ENCODE measurements at places on chromosomes 12 and 14.

DNA sequence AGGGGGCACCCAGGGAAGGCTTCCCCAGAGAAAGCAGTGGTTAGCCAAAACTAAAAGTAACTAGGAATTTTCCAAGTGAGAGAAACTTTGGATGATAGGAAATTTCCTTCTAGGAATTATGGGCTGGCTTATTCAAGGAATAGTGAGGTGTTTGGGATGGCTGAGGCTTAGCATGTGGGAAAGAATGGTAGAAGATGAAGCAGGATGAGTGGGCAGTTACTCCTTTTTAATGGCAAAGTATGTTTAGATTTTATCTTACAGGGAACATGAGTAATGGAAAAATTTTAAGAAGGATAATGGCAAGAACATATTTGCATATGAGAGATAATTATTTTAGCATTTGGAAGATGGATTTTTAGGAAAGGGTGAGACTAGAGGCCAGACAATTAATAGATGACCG lies 197.6 kb downstream of the SLC38A4 start:
- no peak for DNase-seq

GRCh38 chr12:59579631-59580030 lies 16.2 kb upstream of the SLC16A7 start:
- no peak for DNase-seq

DNA sequence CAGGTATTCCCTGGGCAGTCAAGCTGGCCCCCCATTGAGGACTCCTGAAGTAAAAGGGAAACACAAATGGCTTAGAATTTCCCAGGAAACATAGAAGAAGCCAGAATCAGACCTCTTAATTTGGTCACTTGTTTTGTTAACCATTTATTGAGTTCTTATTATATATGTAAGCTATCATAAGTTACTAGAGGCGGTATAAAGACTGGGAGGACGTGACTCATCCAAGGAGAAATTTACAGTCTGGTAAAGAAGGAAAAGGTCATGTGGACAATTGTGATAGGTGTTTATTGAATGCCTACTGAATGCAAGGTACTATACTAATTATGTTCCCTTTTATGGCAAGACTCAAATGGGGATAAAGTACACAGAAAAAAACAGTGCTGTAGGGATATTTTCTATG lies 146.7 kb downstream of the DYRK2 start:
- DNase-seq, result no peak

DNA sequence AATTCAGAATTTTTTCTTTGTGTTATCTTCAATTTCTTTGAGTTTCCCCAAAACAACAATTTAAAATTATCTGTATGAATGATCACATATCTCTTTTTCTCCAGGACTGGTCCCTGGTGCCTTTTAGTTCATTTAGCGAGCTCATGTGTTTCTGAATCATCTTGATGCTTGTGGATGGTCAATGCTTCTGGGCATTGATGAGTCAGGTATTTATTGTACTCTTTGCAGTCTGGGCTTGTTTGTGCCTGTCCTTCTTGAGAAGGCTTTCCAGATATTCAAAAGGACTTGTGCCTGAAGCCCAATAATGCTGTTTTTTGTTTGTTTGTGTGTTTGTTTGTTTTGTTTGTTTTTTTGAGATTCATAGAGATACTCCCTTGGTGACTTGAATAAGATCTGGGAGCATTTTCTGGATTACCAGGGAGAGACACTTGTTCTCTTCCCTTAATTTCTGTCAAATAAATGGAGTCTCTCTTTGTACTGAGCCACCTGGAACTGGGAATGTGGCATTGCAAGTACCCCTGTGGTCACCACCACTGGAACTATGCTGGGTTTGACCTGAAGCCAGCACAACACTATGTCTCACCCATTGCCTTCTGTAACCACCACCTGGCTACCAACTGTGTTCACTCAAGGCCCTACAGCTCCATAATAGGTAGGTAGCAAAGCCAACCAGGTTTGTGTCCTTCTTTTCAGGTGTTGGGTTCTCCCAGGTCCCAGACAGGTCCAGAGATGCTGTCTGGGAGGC lies 56.3 kb downstream of the SLC6A15 start:
- DNase-seq, result no peak

GRCh38 chr12:80404629-80405028 lies 39.4 kb upstream of the PTPRQ start:
- DNase-seq, result no peak

- no peak for DNase-seq
Measured at GRCh38 chr14:76762411-76763095, 1.3 kb downstream of the VASH1 start.

GRCh38 chr14:70707138-70708038 lies 65.7 kb downstream of the TTC9 start:
- no peak for DNase-seq

- DNase-seq, result no peak
Measured at GRCh38 chr14:65413739-65414045, 1.2 kb downstream of the FUT8 start.

GRCh38 chr14:70011708-70012107 lies 132.5 kb downstream of the SMOC1 start:
- no peak for DNase-seq

- no peak for DNase-seq
Measured at GRCh38 chr12:86194721-86195120, 61.5 kb downstream of the MGAT4C start.

DNA sequence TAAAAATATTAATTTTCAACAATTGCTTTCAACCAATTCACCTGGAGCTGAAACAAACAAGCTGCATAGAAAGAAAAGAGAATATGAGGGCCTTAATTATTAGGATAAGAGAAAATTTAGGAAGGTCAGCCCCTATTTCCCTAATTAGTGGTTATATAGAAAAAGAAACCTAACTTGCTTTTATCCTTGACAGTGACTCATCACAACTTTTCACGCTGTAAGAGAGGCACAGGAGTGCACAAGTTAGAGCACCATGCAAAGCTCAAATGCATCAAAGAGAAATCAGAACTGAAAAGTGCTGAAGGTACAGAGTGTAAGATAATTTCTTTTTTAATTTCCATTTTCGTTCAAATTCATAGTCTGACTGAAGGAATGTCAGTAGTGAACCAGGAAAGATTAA lies 4.7 kb downstream of the CLEC4D start:
- DNase-seq, result no peak
